Panc1 (cell line): ENCODE measurements at places on chromosomes 3 and 15. TPM values are rescaled to one million over a fixed set of nuclear protein-coding genes. Genes with fewer than 3 reads are reported as not detected.
A peak's percentile ranks its signal among the peaks of the same experiment; 100 is the strongest.

LMOD3 gene
- total RNA-seq, result not detected

RAB7A gene
- 386 TPM for total RNA-seq

NPAP1 gene
- not detected for total RNA-seq

CATSPER2 gene
- total RNA-seq, result 3.5 TPM

VIPR1 gene
- 0.41 TPM for total RNA-seq

LEKR1 gene
- total RNA-seq, result not detected

CYP11A1 gene
- total RNA-seq, result 0.57 TPM

DNA sequence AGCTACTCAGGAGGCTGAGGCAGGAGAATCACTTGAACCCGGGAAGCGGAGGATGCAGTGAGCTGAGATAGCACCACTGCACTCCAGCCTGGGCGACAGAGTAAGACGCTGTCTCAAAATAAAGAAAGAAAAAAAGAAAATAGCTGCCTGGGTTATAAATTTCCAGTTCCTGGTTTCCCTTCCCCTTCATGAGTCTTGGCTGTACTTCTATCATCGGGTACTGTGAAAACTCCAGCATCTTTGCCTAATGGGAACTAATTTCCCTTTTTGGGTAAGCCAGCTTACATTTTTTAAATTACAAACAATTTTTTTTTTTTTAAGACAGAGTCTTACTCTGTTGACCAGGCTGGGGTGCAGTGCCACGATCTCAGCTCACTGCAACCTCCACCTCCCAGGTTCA, 15.0 kb downstream of the DENND4A start:
- H3K4me3 ChIP-seq, result no peak overlapping the region
- no peak for DNase-seq
- no peaks in the 10 kb centered on the region for H3K36me3 ChIP-seq
- no peak overlapping the region for H3K27ac ChIP-seq
- H3K27me3 ChIP-seq, result no peaks in the 10 kb centered on the region

DNA sequence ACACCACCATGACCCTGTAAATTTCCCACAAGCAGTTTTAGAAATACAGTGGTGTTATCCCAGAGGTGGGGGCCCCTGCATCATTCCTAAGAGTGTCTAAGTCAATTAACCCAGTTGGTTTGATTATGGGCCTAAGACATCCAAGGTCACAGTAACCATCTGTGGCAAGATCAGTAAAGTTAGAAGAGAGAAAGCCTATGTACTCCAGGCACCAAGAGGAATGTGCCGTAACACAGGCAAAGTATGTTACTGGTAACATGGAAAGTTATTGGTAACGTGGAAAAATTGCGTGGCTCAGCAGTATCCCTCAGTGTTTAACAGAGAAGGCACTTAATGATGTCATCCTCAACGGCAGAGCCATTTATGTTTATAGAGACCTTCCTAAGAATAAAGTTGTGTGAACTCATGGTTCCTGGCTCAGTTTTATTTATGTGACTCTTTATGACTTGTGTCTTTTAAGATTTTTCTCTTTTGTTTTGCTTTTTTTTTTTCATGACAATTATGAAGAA, 144.1 kb upstream of the RASGRP1 start:
- H3K27me3 ChIP-seq, result peaks cover 2% of the 10 kb centered on the region; the same call in 1 of the 2 replicates
- no peak overlapping the region for H3K4me3 ChIP-seq
- H3K27ac ChIP-seq, result no peak overlapping the region; the same call in 1 of the 2 replicates
- no peak for DNase-seq
- H3K36me3 ChIP-seq, result no peaks in the 10 kb centered on the region
- no peaks in the 10 kb centered on the region for H3K4me1 ChIP-seq

DNA sequence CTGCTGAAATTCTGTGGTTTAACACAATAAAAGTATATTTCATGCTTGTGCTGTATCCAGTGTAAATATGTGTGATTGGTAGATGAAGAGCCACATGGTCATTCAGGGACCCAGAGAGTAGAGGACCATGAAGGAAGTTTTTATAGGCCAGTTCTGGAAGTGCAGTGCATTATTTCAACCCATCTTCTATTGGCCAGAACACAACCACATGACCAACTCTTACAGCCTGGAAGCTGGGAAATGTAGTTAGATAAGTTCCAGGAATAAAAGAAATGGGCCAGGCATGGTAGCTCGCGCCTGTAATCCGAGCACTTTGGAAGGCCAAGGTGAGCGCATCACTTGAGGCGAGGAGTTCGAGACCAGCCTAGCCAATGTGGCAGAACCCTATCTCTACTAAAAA, 21.4 kb upstream of the PRTG start:
- H3K27me3 ChIP-seq, result no peaks in the 10 kb centered on the region
- H3K4me1 ChIP-seq, result no peaks in the 10 kb centered on the region

DNA sequence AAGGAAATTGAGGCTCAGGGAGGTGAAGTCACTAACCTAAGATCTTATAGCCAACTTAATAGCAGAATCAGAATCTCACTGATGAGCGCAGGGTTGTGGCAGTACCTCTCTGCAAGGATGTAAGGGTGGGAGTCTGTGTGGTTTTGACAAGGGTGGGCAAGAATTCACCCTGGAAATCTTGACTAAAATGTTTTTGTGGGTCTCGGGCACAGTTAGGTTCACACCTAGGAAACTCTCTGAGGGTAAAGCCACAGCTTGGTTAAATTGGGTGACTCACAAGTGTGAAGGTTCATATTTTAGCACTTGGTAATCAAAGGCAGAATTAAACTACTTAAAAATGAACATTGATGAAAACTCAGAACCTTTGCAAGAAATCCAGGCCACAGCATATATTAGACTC, 178.2 kb upstream of the EOMES start:
- H3K4me3 ChIP-seq, result no peak overlapping the region
- no peaks in the 10 kb centered on the region for H3K27me3 ChIP-seq
- H3K4me1 ChIP-seq, result no peaks in the 10 kb centered on the region
- no peaks in the 10 kb centered on the region; the same call in 1 of the 2 replicates for H3K36me3 ChIP-seq
- H3K27ac ChIP-seq, result no peak overlapping the region

- no peaks in the 10 kb centered on the region for H3K36me3 ChIP-seq
- DNase-seq, result no peak
- H3K27me3 ChIP-seq, result no peaks in the 10 kb centered on the region
- H3K4me3 ChIP-seq, result no peak overlapping the region
These were observed 146.1 kb downstream of the SMAD6 start for GRCh38 chr15:66848116-66848515.

DNA sequence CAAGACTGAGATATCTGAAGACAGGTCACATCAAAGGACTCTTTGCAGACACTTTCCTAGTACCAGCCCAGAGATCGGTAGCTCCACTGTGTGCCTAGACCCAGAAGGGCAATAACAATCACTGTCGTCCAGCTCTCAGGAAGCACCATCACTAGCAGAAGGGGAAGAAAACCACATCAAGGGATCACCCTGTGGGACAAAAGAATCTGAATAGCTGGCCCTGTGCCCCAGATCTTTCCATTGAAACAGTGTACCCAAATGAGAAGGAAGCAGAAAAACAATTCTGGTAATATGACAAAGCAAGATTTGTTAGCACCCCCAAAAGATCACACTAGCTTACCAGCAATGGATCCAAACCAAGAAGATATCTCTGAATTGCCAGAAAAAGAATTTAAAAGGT, 404.4 kb upstream of the NECTIN3 start:
- H3K36me3 ChIP-seq, result no peaks in the 10 kb centered on the region
- no peak overlapping the region for H3K27ac ChIP-seq
- H3K27me3 ChIP-seq, result no peaks in the 10 kb centered on the region
- no peaks in the 10 kb centered on the region for H3K4me1 ChIP-seq
- no peak for DNase-seq

DNA sequence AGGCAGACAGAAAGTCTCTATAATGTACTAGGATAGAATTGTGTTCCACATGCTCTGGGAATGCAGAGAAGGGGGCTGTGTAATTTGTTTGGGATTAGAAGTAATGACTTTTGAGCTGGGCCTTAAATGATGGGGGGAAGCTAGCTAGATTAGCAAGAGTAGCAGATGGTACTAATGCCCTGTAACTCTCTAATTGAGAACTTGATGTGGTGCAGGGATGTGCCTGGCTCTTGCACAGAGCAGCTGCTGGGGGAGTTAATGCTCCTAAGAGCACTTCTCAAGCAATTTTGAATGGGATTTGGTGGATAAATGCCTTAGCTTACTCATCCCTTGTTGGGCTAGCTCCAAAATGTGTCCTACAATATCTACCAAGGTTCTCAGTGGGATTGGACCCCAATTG, 12.4 kb upstream of the SYN2 start:
- no peaks in the 10 kb centered on the region for H3K4me1 ChIP-seq
- DNase-seq, result no peak
- no peak overlapping the region for H3K4me3 ChIP-seq
- peaks cover 2% of the 10 kb centered on the region; the same call in 1 of the 2 replicates for H3K27me3 ChIP-seq
- H3K36me3 ChIP-seq, result no peaks in the 10 kb centered on the region

- H3K27ac ChIP-seq, result peak overlapping the region; percentile 91
- no peak for DNase-seq
- H3K27me3 ChIP-seq, result no peaks in the 10 kb centered on the region
These were observed 697 bp downstream of the CHSY1 start for GRCh38 chr15:101250873-101251829.

- no peak overlapping the region for H3K4me3 ChIP-seq
- no peaks in the 10 kb centered on the region for H3K36me3 ChIP-seq
- DNase-seq, result no peak
- no peaks in the 10 kb centered on the region for H3K27me3 ChIP-seq
These were observed 8.6 kb downstream of the MAPKAPK3 start for GRCh38 chr3:50625231-50626182.

DNA sequence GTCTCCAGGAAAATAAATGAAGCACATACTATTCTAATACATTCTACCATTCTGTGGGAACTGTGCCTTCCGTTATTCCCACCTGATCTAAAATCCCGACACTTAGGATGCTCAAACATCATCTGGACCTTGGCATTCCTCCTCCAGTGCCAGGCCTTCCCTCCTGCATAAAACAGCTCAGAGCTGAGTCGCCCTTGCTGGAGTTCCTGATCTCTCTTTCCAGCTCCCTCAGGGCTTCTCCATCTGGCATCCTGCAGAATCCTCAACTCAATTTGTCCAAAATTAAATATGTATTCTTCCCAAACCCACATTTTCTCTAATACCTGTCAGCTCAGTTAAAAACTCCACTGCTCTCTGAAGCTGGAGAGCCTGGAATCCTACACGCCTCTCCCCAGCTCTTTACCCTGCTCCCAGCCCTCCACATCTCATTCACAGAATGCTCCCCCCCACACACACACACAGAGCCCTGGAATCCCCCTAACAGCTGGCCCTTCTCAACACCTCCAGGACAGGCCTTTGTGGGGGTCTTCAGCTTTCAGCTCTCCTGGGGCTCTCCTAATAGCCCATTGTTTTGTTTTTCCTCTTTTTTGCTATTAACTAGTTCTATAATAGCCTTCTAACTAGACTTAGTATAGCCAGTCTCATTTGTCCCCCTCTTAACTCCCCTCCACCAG, 78.5 kb downstream of the HMG20A start:
- no peaks in the 10 kb centered on the region for H3K27me3 ChIP-seq
- no peak for DNase-seq
- no peak overlapping the region for H3K4me3 ChIP-seq
- H3K27ac ChIP-seq, result peak overlapping the region; percentile 84

GRCh38 chr3:196965112-196965803, 3.4 kb downstream of the PIGZ start:
- H3K27ac ChIP-seq, result no peak overlapping the region
- no peak for DNase-seq
- no peak overlapping the region for H3K4me3 ChIP-seq
- H3K27me3 ChIP-seq, result no peaks in the 10 kb centered on the region

- no peaks in the 10 kb centered on the region for H3K4me1 ChIP-seq
- no peaks in the 10 kb centered on the region for H3K27me3 ChIP-seq
- no peak overlapping the region for H3K4me3 ChIP-seq
- no peak for DNase-seq
These were observed 3.9 kb downstream of the SCN5A start for GRCh38 chr3:38645601-38646000.

DNA sequence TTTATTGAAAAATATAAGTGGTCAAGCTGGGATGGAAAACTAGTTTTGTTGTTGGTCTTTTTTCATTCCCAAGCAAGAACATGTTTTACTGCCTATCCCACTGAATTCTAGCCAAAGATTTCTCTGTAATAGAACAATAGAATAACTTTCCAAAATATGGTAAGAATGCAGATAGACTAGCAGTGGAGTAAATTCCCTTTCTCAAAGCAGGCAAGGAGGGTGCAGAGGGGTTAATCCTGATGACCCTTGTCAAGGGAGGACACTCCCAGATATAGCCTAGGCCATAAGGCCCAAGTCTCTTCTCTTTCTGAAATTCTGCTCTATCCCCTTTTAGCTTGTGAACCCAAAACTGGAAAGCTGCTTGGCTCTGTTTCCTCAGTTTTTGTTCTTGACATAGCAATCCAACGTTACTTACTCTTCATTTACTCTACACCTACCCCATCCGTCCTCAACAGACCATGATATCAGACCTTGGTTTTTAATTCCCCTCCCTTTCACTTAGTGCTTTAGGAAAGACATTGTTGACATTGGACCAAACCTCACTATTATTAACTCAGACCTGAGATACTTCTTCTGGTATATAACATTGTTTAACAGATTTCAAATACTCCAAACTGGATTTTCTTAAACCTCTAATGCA, 453.6 kb upstream of the THBS1 start:
- H3K4me1 ChIP-seq, result peaks cover 24% of the 10 kb centered on the region
- no peak overlapping the region for H3K4me3 ChIP-seq
- H3K27ac ChIP-seq, result peak overlapping the region; percentile 81
- no peaks in the 10 kb centered on the region for H3K27me3 ChIP-seq
- no peaks in the 10 kb centered on the region for H3K36me3 ChIP-seq

DNA sequence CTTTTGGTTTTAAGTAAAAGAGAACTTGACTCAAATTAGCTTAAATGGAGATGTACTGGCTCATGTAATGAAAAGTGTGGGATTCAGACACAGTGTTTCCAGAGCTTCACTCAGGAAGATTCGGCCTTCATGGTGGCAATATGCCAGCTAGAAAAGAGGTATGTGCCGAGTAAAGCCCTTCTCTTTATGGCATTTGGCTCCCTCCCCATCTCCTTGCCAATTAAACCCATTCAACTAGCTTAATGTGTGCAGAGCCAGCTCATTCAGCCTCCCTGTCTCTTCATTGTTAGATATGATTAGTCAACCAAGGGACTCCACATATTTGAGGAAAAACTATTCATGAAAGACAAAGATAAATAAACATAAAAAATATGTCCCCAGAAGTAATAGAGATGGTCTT, 15.0 kb upstream of the TRANK1 start:
- H3K27me3 ChIP-seq, result no peaks in the 10 kb centered on the region
- H3K36me3 ChIP-seq, result no peaks in the 10 kb centered on the region
- no peaks in the 10 kb centered on the region for H3K4me1 ChIP-seq
- H3K4me3 ChIP-seq, result no peak overlapping the region
- no peak for DNase-seq
- H3K27ac ChIP-seq, result no peak overlapping the region

DNA sequence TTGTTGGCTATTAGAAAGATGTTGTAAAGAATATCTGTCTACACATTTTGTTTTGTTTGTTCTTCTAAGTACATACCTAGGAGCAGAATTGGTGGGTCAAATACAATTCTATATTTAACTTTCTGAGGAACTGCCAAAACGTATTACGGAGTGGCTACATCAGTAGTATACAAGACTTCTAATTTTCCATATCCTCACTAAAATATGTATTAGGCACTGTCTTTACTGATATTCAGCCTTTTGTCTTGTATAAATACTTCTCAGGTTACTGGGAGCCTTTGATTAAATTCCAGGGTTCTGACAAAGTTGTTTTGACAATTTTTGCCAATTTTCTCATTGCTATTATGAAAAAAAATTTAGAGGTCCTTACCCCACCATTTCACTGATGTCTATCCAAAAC, 146.7 kb downstream of the NR2E3 start:
- no peak overlapping the region for H3K27ac ChIP-seq
- H3K36me3 ChIP-seq, result no peaks in the 10 kb centered on the region; the same call in 1 of the 2 replicates
- H3K4me1 ChIP-seq, result no peaks in the 10 kb centered on the region
- DNase-seq, result no peak
